ENCODE measurements at places on chromosomes 6 and 20.

DNA sequence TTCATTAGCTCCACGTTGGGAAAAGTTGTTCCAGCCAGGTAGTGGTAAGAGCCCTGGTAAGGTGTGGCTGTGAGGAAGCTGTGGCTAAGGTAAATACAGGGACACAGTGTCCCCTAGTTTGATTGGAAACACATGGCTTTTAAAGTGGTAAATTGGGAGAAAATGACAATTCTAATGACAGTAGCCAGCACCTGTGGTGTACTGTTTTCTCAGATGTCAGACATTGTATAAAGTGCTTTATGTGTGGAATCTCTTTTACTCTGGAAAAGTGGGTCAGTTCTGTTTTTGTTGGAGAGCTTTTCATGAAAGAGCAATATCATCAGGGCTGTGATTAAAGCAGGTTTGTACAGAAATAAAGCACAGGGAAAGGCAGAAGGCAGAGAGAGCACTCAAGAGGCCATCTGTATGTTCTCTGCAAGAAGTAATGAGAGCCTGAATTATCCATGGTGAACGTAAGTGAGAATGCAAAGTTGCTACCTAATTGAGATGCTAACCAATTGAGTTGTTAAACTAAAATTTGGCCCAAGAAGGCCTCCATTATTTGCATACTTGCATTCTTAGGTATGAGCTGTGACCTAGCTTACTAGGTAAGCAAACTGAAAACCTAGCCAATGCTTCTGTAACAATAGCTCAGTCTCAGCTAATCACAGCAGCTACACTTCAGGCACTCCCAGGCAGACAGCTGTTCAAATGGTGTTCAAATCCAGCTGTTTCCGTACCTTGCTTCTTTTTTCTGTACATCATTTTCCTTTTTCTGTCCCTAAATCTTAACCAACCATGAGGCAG, 28.2 kb downstream of the MRAP2 start:
- DNase-seq = no peak

GRCh38 chr20:23370873-23371272, 8.9 kb downstream of the GZF1 start:
- no peak for DNase-seq

- no peak for DNase-seq
Observed at GRCh38 chr6:80402266-80402665, 295.8 kb downstream of the BCKDHB start.

DNA sequence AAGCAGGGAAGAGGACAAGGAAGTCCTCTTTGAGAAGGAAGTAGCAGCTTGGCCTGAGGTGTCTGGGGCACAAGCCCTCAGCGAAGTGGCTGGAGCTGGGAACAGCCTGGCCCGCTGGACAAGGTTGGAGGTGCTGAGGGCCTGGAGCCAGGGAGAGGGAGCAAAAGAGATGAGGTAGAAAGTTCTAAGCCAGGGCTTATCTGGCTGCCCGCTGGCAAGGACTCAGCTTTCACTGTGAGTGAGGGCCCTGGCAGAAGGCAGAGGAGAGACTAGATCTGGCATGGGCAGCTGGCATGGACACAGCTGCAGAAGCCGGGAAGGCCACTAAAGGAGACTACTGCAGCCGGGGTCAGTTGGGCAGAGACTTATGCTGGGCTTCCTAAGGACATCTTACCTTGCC, 21.8 kb upstream of the PCMTD2 start:
- no peak for DNase-seq
